Dermis microvascular lymphatic vessel endothelial cell (primary cell): ENCODE measurements at places on chromosomes 13 and 19. TPM values are rescaled to one million over a fixed set of nuclear protein-coding genes. Genes with fewer than 3 reads are reported as not detected.
A peak's percentile ranks its signal among the peaks of the same experiment; 100 is the strongest.

DNA sequence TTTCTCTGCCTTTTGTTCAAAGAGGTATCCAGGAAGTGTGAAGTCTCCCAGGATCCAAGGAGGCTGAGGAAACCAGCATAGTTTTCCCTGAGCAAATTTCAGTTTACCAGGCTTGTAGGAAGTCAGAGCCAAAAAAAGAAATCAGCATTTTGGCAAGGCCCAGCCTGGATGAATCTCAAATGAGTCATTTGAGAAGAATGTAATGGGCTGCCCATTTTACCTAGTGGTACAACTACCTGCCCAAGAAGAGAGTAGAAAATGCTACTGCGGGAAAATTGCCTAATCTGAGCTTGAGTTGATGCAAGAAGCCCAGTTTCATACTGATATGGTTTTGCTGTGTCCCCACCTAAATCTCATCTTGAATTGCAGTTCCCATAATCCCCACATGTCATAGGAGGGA, 284.1 kb upstream of the ZNF507 start:
- DNase-seq = no peak

GRCh38 chr13:113098162-113098732, 7.3 kb upstream of the F7 start:
- no peak for DNase-seq

DNA sequence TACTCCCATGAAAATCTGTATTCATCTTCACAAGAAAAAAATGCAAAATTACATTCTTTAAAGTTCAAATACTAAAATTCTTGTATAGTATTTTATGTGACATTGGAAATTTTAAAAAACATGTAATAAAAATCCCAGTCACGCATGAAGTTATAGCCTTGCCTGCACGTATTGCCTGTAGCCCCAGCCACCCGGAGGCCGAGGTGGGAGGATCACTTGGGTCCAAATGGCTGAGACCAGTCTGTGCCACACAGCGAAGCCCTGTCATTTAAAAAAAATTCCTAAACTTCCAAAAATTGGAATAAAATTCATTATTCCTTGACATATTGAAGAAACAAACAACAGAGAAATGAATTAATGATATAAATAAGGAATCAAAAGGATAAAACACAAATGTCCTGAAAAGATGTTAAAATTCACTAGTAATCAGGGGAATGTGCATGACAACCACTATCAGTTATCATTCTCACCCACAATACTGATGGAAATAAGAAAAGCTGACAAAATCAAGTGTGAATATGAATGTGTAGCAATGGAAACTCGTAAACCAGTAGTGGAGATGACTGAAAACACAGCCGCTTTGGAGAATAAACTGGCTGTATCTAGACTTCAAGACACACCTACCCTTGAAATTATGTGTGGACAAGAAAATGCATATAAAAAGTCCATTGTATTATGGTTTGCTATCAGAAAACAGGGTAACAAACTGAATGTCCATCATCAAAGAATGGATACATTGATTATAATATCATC, 7.5 kb downstream of the CARD8 start:
- no peak for DNase-seq

GRCh38 chr13:111177081-111177711, 62.1 kb downstream of the ARHGEF7 start:
- peak; percentile 86 for DNase-seq

DNA sequence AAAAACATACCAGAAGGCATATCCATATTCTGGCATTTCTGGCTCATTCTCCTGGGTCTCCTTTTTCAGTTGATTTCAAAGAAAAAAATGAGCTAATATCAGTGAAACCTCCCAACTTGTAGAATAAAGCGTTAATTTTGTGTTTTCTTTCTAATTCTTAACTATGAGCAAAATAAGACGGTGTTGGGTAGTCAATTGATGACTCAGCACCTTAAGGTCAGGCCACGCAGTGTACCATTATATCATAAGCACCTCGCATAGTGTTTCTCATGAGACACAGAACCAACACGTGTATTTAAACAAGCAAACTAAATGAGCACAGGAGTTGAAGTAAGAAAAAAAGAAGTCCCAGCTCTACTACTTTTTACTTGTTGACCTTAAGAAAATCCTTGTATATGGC, 174.9 kb downstream of the OXGR1 start:
- no peak for DNase-seq

- DNase-seq = no peak
Measured at GRCh38 chr13:22218797-22219196, 547.9 kb downstream of the FGF9 start.

DNA sequence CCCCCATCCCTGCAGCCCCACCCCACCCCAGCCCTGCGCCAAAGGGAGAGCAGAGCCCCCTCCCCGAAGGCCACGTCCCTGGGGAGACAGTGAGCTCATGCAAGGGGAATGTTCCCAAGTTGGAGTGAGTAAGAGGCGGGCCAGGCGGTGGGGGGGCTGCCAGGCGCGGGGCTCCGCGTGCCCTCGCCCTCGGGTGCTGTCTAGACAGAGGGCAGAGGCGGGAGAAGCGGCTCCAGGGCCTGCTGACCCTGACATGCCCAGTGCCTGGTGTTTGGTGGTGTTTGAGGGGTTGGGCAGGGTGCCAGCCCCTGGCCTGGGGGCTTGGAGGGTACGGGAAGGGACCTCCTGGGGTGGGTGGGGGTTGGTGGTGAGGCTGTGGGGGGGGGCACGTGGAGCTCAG, 1.0 kb downstream of the FSTL3 start:
- DNase-seq = no peak

GRCh38 chr13:79740991-79741390, 260.0 kb downstream of the NDFIP2 start:
- no peak for DNase-seq

- no peak for DNase-seq
Measured at GRCh38 chr13:109422161-109422560, 364.2 kb downstream of the IRS2 start.

- no peak for DNase-seq
Measured at GRCh38 chr13:39498471-39499114, 104.4 kb downstream of the LHFPL6 start.

DNA sequence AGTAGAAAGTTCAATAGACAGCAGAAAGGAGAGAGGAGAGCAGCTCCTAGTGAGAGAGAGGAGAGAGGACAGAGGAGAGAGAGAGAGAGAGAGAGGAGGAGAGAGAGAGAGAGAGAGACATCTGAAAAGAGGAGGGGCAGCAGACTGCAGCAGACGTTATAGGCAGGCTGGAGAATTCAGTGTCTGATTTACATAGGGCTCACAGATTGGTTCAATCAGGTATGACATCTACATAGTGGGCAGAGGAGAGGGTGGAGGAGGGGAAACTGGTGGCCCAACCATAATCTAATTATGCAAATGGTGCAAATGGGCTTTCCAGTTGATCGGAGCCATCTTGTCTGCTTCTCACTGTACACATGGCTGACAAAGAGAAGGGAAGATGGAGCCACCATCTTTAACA, 221.3 kb upstream of the TRPC4 start:
- no peak for DNase-seq

DNA sequence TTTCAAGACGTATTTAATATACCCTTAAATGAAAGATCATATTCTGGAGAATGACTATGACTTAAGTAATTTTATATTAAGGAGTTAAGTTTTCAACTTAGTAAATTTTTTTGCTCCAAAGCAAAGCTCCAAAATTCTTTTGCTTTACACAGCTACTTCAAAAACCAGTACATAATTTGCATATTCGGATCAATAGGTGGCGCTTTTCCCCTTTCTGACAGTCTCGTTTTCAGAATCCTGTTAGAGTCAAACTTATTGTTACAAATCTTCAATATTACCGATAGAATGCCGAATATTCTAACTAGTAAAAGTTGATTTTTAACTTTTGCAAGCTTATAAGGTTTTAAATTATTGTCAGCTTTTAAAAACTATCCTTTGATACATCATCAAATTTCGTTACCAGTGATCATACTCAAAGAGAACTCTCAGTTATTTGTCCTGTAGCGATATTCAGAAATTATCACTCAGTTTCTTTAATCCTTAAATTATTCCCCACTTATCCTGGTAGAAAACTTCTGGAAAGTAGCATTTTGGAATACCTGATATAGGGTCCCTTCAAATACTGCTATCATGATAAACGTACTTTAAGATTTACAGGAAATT, 852.7 kb upstream of the KLHL1 start:
- DNase-seq = peak; percentile 5

- no peak for DNase-seq
Measured at GRCh38 chr13:65763811-65764210, 1466.3 kb downstream of the PCDH9 start.

DNA sequence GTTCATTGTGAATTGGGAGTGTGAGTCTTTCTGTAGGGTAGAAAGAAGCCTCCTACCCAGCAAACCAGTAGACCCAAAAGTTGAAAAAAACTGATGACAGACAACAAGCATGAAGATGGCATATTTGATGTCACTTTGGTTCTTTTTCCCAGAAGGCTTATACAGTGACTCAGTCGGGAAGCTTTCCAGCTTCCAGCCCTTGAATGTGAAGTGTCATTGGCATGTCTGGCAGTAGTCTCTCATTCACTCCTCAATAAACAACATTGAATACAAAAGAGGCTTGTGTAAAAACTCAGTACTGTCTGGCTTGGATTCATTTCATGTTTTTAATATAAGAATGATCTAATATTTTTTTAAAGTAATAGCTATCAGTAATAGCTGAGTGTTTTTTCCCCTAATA, 68.7 kb downstream of the IPO5 start:
- DNase-seq = no peak

GRCh38 chr19:19207637-19208572, 3.9 kb upstream of the NCAN start:
- DNase-seq = no peak

DNA sequence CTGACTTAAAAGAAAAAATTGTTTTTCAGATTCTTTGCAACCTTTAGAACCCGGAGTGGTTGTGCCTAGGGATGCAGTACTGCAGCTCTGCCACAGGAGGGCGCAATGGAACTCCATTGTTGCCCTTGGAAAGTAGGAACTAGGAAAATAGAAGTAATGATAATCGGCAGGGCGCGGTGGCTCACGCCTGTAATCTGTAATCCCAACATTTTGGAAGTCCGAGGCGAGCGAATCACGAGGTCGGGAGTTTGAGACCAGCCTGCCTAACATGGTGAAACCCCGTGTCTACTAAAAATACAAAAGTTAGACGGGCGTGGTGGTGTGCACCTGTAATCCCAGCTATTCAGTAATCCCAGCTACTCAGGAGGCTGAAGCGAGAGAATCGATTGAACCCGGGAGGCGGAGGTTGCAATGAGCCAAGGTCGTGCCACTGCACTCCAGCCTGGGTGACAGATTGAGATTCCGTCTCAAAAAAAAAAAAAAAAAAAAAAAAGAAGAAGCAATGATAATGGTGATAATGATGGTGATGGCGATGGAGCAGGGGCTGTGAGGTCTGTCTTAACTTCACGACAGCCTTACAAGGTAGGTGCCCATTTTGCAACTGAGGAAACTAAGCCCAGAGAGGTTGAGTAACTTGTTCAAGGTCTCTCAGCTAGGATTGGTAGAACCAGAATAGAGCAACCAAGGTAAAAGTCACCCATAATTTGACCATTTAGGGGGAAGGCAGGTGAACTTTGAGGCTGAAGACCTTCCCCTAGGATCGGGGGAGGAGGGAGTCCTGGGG, 5.5 kb upstream of the ADAMTS10 start:
- DNase-seq = peak; percentile 43

Gene MPND
- total RNA-seq = 5.8 and 8.7 TPM in 2 replicates

Gene CD70
- not detected in 2 replicates for total RNA-seq

Gene FSD1
- total RNA-seq = 6.3 and 7.4 TPM in 2 replicates

Gene VMAC
- total RNA-seq = 4.2 and 6.4 TPM in 2 replicates

Gene CAMSAP3
- under 0.01 TPM in 1 of 2 replicates, not detected in the other for total RNA-seq

Gene FCHO1
- total RNA-seq = 0.63 and 0.90 TPM in 2 replicates

Gene MIA
- total RNA-seq = not detected in 2 replicates

Gene EID2B
- 1.8 and 3.1 TPM in 2 replicates for total RNA-seq

Gene GTF3A
- 99.8 and 106 TPM in 2 replicates for total RNA-seq

Gene SOX1
- not detected in 2 replicates for total RNA-seq

Gene CDX2
- not detected in 2 replicates for total RNA-seq
